ENCODE measurements at places on chromosomes 4 and X.
A peak's percentile ranks its signal among the peaks of the same experiment; 100 is the strongest.

DNA sequence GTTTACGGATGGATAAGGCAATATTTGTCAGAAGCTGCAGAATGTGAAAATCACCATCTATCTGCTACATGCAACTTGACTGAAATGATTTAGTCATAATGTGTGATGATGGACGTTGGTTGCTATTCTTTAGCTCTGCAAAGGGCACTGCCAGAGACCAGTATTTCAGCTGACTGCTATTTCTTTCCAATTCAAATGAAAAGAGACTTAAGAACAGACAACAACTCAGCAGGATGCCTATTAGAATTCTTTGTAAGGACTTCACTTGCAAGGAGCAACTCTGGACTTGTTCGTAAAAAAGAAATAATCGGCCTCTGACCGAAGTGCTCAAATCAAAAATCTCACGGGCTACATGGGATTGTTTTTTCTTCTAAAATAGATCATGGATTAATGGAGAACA lies 262.7 kb downstream of the DHX15 start:
- DNase-seq: no peak

DNA sequence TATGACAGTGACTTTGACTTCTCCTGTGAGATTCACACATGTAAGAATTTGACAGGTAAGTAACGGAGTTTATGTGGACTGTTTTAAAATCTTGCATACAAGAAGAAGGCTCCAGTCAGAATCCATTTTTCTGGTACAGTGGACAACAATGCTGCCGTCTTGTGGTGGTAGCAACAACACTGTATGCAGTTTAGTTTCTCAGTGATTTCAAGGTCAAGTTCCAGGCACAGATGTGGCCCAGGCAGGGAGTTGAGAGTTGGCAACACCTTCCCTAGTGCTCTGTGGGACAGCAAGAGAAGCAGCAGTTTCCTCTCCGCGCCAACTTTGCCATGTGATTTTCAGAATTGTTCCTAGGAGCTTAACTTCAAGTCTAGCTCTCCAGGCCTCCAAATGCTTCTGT lies 56.0 kb upstream of the STPG2 start:
- DNase-seq: peak; percentile 3

GRCh38 chrX:24175276-24175675 lies 25.7 kb downstream of the ZFX start:
- DNase-seq: no peak

DNA sequence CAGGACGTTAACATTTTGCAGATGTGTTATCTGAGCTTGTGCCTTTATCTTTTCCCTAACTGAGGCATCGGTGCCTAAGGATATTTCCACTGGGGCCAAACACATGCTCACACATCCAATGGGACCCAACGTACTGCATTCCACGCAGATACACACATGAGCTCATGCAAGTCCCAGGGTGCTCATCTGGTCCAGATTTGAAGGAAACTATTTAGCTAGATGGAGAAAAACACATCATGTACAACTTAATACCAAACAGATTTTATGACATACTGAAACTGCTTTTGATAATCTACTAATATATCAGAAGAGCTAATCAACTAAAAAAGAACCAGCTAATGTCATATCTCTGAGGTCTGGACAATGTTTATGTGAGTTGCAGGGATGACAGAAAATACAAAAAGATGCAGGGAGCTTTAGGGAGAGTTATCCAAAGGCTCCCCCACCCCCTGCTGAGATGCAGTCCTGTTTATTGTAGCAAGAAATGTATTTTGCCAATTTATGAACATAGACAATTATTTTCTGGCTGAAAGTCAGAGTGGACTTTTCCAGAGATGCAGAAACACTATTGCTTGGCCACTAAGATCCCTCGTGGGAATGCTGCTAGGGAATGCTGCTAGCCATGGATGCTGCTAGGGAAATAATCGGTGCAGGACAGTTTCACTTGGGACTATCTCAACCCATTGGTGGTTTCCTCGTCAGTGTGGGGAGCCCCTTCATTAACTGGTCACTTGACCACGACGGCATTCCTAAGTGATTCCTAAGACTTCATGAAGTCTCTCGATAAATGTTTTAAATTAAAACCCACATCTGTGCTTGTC lies 172.8 kb downstream of the SMIM20 start:
- DNase-seq: peak; percentile 64

DNA sequence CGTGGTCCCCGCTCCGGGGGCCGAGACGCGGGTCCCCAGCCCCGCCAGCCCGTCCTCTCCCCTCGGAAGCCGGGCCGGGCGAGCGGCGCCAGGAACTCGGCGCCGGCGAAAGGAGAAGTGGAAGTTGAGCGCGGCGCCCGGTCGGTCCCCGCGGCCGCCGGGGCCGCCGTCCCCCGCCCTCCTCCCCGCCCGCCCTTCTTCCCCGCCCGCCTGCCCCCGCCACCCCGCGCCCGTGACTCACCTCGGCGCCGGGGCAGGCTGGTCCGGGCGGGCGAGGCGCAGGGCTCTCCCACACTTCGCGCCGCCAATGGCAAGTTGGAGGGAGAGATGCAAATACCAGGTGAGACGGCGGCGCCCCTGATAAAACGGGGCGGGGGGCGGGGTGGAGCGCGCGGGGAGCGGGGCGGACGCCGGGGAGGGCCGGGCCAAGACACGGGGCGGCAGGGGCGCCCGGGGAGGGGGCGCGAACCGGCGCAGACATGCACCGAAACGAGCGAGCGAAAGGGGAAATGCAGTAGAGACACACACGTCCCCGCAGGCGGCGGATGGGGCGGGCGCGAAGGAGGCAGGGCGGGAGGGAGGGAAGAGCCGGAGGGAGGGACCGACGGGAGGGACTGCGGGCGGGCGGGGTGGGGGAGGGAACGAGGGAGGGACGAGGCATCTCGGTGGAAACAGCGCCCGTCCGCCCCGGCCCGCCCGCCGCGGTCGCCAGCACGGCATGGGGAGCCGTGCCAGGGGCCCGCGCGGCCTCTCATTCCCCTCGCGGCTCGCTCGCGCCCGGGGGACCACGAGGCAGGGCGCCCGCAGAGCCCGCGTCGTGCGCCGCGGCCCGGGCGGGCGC lies at the start of gene ELF4:
ELF4 (minus strand) TSS at position 119 of the 841 bp plus-strand sequence. CDS start 29,167 bp downstream, outside the sequence.
- peak; percentile 58 for DNase-seq

- DNase-seq: peak; percentile 8
Observed at GRCh38 chr4:65893957-65894755, 223.9 kb upstream of the EPHA5 start.

DNA sequence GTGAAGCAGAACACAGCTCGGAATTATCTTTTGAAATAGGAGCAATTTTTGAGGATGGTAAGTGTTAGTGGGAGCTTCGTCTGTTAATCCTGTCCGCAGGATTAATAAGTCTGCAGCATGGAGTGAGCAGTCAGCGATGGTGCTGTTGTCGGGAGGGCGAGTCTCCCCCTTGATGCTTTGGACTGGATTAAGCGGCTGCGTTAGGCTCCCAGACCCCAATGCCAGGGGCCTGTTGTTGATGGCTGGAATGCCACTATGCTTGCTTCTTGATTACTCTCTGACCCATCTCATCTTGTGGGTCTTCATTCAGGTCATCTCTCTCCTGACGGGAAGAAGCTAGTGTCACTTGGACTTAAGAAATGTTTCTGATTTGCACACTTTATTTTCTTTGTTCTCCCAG lies 332.6 kb downstream of the ARHGAP10 start:
- no peak for DNase-seq
